ENCODE measurements at places on chromosomes 12 and 14.

DNA sequence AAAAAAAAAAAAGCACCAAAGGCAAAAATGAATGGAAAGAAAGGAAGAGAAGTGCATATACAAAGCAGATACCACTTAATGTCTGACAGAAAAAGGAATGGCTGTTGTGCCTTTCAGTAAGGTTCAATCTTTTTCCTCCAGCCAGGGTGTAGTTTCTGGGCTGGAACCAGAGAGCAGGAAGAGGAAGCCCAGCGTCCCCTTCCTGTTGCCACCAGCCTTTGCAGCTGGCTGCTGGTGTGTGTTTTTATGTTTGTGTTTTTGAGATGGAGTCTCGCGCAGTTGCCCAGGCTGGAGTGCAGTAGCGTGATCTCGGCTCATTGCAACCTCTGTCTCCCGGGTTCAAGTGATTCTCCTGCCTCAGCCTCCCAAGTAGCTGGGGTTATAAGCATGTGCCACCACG lies 64.6 kb upstream of the LTA4H start:
- DNase-seq: no peak

GRCh38 chr14:50631408-50631821 lies 36.7 kb downstream of the SAV1 start:
- DNase-seq: no peak

DNA sequence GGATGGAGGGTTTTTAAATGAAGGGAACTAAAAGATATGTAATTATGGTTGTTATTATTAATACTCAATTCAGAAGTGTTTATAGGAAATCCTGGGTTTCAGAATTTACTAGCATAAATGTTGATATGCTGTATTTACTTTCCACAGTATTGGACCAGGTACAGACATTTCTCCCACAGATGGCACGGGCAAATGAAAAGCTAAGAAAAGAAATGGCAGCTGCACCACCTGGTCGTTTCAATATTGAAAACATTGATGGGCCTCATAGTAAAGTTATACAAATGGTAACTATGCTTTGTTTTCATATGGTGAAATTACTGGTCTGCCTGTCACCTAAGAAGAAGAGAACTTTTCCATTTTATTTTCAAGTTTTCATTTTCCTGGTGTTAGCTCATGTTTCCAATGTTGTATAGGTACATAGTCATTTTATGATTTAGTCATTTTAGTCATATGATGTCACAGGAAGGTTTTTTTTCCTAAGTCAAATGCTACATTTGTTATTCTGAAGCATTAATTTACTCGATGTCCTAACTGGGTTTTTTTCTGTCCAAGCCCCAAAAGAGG lies 5.5 kb downstream of the NOPCHAP1 start:
- DNase-seq: no peak

- no peak for DNase-seq
These were observed 48.2 kb upstream of the EEA1 start for GRCh38 chr12:92977326-92977725.

- DNase-seq: peak; percentile 51
These were observed 57.9 kb upstream of the FICD start for GRCh38 chr12:108457006-108457733.

GRCh38 chr12:97535582-97535981 lies 73.0 kb downstream of the RMST start:
- DNase-seq: no peak

- DNase-seq: no peak
These were observed 12.4 kb downstream of the ERG28 start for GRCh38 chr14:75648066-75648838.

- DNase-seq: no peak
These were observed 92.9 kb upstream of the EGLN3 start for GRCh38 chr14:34043627-34044372.

DNA sequence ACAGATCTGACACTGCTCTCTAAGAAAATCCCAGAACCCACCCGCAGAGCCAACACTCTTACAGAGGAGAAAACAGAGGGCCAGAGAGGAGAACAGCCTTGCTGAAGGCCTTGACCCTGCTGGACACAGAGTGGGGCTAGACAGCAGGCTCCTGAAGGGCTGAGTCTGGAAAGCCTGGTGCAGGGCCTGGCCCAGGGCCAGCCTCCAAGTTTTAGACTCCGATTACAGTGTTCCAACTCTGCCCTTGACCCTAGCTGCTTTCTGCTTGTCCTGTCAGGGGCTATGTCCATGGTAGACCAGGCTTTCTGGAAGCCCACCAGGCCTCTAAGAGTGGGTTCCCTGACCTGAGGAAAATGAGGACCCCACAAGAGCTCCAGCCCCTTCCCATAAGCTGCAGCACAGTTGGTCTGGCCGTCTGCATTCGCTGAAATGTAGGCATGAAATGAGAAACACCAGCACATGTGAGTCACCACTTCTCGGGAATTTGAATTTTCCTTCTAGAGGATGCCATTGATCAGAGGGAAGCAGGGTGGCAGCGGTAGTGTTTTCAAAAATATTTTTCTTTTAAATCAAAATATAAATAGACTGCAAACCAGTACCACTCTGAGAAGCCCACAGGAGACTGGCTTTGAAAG lies 154.4 kb downstream of the CALM1 start:
- DNase-seq: no peak

DNA sequence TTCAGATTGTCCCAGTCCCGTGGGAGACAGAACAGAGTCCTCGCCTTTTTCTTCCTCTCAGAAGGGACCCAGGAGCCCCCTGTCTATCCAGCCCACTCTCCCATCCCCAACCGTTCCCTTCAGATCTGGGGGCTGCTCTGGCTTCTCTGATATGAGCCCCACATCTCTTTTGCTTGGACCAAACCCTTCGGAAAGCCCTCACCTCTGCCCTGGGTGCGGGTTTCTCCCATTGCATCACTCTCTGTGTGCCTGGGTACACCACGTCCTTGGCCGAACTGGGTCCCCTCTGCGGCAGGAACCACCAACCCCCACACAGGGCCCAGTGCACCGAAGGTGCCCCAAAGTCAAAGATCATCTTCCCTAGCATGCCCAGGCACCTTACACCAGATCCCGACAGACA lies 87.8 kb downstream of the DICER1 start:
- DNase-seq: no peak

DNA sequence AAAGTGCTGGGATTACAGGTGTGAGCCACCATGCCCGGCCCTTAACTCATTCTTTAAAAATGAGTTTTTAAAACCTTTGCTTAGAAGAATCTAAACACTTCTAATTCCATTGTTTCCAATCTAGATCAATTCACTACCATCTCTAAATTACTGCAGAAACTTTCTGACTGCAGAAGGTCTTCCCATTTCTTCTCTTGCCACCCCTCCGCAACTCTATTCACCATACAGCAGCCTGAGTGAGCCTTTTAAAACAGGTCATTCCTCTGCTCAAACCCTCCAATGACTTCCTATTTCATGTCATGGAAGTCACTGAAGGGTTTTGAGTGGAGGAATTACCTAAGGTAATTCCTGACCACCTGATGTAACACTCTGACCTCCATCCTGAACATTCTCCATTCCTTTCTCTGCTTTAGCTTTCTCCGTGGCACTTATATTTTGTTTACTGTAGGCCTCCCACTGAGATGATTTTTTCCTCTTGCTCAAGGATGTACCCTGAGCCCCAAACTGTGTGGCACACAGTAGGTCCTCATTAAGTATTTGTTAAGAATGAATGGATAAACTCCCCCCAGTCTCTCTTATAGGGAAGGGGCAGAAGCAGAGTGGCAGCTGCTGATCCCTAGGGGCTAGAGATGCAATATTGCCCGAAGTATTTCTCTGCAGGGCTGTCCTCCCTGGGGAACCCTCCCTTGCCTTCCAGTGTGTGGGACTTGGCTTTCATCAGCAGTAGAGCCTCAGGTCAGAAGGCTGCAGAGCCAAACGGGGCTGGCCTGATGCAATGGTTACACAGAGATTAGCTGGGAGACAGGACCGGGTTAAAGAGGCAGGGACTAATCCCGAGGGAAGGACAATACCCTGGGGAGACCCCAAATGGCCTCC lies 1.2 kb downstream of the DDIT3 start:
- DNase-seq: no peak

DNA sequence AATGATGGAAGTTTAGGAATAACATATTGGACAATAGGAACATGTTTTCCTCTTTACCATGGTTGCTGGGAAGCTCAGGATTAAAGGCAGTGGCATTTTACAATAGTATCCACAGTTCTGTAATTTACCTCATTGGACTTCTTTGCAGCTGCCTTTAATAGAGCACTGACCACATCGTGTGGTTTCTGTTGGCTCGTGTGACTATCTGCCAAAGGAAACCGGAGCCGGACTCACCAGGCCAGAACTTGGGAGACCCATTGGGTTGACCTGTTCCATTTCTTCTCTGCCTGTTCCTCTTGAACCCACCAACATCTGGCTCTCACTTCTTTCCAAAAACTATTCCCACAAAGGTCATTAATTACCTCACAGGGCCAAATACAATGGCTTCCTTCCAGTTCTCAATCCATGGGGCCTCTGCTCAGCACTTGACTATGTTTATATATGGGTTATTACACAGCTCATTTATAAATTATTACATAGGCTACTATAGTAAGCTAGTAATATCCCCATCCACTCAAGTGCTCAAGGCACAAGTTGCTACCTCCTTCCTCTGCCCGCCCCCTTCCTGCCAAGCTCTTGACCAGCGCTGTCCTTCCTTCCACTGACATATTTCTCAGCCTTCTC lies 121.5 kb upstream of the VASH1 start:
- peak; percentile 21 for DNase-seq

GRCh38 chr12:3084742-3085141 lies 7.6 kb downstream of the TSPAN9 start:
- no peak for DNase-seq

- DNase-seq: no peak
These were observed 1.2 kb upstream of the SRGAP1 start for GRCh38 chr12:63843254-63843720.

DNA sequence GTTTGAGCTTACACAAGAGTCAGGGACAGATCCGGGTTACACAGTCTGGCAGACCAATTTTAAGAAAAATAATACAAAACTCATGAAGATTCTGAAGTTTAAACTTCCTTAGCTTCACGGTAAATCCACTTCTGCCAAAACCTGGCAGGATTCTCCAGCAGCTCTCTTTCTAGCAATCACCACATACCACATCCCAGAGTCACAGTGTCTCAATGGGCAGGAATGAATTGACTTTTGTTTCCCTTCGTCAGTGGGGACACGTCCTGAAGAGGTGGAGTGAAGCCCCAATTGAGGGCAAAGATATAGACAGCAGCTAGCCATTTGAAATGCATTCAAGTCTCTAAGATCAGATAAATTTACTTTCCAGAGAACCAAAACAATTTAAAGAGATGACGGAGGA lies 117.1 kb upstream of the ARHGAP5 start:
- DNase-seq: no peak

DNA sequence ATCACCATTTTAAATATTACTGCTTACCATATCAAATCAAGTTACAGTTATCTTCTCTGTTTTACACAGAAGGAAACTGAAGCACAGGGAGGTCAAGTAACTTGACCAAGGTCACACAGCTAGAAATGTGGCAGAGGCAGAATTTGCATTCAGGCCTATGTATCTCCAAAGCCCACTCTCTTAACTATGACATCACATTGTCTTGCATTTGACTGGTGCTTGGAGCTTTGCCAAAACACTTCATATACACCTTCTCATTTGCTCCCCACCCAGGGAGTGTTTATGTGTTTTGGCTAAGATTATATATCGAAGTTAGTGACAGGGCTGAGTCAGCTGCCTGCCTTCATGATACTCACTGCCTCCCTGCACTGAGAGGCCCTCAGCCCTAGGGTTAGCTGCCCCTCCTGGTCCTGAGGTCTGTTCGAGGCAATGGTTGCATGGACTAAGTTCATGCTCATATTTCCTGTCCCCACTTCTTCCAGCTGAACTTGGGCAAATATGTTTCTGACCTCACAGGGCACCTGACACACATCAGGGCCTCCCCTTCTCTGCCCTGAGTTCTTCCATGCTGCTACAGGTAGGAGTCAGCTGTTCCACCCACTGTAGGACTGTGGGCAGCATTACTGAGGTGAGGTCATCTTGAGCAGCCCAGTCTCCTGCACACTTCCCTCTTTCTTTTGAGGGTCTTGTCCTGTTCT lies 1.8 kb downstream of the GALNT6 start:
- no peak for DNase-seq

- DNase-seq: no peak
These were observed 1.6 kb downstream of the PAPLN start for GRCh38 chr14:73238941-73239340.

DNA sequence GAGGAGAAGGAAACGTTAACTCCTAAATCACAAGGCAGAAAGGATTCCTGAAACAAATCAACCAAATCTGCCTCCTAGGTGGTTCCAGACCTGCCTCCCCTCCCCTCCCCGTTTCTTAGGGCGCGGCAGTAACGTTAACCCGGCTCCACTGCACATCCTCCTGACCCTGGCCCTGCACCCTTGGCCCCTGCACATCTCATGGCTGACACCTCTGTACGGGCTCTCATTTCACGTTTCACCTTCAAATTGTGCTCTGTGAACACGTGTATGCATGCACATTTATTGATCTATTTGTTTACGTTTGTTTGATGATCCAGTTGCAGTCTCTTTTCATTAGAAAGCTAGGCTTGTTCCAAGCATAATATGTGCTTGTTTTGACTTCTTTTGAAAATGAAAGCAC lies 358.1 kb downstream of the ADGRD1 start:
- DNase-seq: no peak

GRCh38 chr14:101521473-101521915 lies 39.8 kb upstream of the DIO3 start:
- no peak for DNase-seq

GRCh38 chr14:89425931-89426330 lies 8.9 kb upstream of the FOXN3 start:
- no peak for DNase-seq

DNA sequence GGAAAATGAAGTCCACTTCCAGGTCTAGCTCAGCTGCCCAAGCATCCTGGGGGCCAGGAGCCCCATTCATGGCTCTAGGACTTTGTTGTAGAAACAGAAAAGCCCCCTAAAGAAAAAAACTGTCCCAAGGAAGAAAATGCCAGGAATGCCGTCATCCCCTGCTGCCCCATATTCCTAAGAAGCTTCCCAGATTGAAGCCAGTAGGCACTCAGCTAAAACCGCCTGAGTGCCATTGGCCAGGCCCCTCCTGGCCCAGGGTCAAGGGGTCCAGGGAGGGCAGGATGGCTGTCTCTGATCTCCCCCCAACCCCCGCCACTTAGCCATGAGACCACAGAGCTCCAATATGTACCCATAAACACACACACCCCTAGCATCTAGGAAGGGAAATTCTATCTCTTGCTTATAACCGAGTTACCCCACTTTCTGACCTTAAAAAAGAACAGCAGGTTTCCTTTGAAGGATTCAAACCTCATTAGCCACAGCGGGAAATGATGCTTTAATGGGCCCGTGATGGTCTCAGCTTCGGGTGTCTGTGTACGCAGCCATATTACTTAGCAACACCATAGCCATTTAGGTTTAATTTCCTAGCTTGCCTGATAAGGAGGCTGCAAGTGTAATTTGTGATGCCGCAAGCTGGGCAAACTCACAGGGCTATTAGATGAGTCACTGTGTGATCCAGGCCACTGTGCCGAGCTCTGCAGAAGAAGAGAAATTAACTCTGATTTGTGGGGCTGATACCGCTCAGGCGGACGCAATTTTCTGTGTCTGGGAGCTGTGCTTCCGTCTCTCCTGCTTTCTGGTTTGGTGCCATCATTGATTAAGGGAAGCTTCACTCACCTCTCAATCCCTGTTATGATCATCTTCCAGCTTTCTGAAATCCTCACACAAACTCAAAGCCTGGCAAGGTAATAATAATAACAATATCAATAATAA lies 84.2 kb downstream of the GCH1 start:
- peak; percentile 92 for DNase-seq
